Activated T-cell treated with anti-CD3 and anti-CD28 coated beads, Interleukin-2, amount 50 U/mL, for 4 hours (primary cell): ENCODE measurements at places on chromosomes 2 and 18.

DNA sequence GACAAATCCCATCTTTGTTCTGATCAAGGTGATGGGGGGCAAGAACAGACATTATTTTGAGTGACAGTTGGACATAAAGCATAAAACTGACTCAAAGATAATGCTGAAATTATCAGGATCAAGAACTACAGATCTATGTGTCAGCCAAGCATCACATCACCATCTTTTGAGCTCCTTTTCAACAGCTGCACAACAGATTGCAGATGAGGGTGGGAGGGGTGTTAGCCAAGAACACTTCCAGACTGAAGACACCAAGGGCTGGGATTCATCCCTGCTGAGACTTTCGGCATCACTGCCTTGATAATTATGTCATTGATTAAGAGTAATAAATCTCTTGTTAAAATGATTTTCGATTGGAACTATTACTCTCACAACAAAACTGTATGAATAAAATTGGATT lies 191.5 kb upstream of the NETO1 start:
- DNase-seq = no peak

- no peak for DNase-seq
These were observed 201.5 kb upstream of the RAB6C start for GRCh38 chr2:129777762-129778583.

GRCh38 chr2:120344214-120344975 lies 1.5 kb upstream of the INHBB start:
- no peak for DNase-seq

DNA sequence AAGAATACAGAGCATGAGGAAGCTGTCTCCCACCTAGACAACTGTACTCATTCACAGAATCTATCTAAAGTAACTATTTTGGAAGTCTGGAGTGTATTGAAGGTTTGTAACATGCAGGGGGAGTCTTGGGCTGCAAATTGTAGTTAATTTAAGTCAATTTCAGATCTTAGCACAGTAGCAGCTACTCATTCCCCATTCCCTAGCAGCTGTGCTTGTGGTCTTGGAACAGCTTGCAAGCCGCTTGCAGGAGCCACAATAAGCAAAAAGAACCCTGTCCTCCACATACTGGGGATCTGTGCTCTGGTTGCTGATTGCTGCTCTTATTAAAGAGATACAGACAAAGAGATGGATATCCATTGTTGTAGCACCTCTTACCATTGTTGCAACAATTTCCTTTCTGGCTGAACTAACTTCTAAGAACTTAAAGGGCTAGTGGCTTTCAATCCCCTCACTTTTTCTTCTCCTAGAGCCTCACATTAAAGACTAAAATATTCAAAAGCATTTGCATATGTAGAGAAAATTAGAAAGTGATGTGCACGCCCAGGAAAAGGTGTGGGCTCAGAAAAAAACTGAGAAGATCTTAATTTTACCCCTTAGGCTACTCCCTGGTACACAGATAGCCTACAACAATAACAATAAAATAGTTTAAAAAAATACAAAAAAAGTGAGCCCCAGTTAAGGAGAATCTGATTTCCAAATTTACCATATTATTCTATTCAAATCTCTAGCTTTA lies 1775.1 kb upstream of the PIK3C3 start:
- DNase-seq = no peak

GRCh38 chr2:152075461-152076050 lies 23.3 kb downstream of the CACNB4 start:
- no peak for DNase-seq
